ENCODE measurements at places on chromosomes 3 and 15.
A peak's percentile ranks its signal among the peaks of the same experiment; 100 is the strongest.

DNA sequence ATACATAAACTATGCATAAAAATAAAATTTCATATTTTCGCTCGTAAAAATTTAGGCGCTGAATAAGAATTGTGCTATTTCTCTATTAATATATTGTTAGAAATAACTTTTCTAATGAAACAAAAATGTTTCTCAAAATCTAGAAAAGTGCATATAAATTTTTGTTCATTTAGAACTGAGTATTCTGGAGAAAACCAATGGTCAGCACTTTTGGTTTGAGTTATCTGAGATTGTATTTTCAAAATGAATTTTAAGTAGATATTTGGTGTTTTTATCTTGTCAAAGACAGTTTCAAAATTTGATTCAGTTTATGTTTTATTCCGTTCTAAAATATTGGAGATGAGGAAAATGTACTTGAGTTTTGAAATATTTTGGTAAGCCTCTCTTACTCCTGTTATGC lies 13.9 kb downstream of the MYNN start:
- DNase-seq = no peak

DNA sequence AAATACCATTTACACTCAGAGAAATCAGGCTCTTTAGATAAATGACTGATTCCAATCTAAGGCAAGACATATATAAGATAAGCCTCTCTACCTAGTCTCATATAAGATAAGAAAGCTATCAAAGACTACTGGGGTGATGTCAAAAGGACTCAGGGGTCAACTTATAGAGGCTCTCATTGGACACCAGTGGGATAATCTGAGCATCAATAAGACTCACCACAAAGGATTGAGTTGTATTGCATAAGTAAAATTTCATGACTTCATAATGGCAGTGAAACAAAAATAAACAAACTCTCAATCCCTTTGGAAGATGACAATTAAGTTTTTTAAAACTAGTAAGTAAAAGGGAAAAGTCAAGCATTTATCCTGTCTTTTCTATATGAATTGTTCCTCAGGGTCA lies 317.8 kb downstream of the SHQ1 start:
- DNase-seq = no peak

DNA sequence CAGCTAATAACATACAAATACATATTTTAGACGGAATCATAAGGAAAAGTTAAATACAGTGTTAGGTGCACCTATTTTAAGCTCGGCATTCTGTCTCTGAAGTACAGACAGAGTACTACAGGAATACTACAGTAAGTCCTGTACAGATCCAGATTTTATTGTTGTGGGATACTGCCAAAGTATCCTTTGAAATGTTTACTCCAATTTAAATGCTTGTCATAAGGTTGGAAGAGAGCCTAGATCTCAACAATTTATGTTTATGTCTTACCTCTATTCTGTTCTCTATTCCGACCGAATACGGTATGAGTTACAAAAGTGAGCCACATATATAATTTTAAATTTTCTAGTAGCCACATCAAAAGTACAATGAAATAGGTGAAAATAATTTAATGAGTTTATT lies 25.3 kb downstream of the PLD1 start:
- DNase-seq = no peak

- DNase-seq = peak; percentile 39
These were observed 2.2 kb upstream of the BNIP2 start for GRCh38 chr15:59691194-59691805.

DNA sequence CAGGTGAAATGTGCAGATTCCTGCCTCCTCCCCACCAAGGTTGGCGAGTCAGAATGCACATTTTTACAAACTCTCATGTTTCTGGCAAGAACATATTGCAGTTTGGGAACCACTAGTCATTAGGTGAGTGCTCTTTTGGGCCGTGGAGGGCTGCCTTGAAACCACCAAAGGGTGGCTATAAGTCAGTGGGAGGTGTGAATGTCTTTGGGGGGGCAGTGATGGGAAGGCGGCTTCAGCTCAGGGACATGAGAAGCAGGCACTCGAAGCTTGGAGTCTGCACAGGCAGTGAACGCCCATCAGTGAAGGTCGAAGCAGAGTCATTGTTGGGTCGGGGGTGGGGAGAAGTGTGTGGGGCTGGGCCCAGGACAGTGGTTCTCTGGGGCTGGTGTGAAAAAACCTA lies 1.1 kb downstream of the NOX5 start:
- no peak for DNase-seq

GRCh38 chr15:98567951-98568350 lies 80.4 kb upstream of the IGF1R start:
- DNase-seq = no peak

- DNase-seq = peak; percentile 38
These were observed 83.1 kb downstream of the CACNA1D start for GRCh38 chr3:53577506-53577905.

- no peak for DNase-seq
These were observed 75.6 kb upstream of the CHRNB4 start for GRCh38 chr15:78716651-78717050.

GRCh38 chr3:28835751-28836150 lies 445.1 kb upstream of the RBMS3 start:
- no peak for DNase-seq

GRCh38 chr3:160686955-160687535 lies 10.1 kb downstream of the ARL14 start:
- peak; percentile 6 for DNase-seq

GRCh38 chr15:29129221-29129620 lies 140.4 kb downstream of the NSMCE3 start:
- no peak for DNase-seq

DNA sequence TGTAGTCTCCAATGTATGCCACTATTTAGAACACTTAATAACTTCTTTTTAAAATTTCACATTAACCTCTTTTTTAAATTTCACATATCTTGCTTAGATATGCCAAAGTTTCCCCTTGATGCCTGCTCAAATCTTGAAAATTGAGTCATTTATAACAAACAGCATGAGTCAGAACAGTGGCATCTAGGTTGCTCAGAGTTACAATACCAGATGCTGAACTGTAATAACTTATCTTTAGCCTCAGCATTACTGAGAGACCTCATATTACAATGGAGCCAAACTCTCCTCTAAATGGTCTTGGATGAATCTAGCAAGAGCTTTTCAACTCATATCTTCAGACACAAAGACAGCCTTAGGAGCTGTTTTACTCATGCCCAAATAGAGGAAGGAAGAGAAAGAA lies 439.3 kb upstream of the ARPP21 start:
- DNase-seq = no peak

DNA sequence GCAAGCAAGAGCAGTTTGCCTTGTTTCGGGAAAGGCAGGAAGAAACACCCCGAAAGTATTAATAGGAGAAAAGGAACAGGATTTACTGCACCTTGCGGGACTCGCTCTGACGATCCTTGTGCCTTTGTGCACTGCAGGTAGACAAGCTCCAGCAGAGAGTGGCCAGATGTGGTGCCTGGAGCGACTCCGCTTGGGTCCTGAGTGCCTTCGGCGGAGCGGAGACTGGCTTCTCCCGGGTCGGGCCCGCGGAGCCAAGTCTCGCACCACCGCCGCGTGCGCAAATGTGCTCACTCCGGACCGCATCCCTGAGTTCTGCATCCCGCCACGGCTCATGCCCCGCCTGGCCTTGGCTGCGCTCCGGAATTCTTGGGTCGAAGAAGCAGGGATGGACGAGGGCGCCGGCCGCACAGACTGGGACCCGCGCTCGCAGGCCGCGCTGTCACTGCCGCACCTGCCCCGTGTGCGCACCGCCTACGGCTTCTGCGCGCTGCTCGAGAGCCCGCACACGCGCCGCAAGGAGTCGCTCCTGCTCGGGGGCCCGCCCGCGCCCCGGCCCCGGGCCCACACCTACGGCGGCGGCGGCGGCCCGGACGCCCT lies 769 bp downstream of the C2CD4A start:
- DNase-seq = no peak

- no peak for DNase-seq
These were observed 659 bp upstream of the MYH15 start for GRCh38 chr3:108511055-108511454.

GRCh38 chr3:53074761-53075742 lies 29.2 kb upstream of the SFMBT1 start:
- no peak for DNase-seq

DNA sequence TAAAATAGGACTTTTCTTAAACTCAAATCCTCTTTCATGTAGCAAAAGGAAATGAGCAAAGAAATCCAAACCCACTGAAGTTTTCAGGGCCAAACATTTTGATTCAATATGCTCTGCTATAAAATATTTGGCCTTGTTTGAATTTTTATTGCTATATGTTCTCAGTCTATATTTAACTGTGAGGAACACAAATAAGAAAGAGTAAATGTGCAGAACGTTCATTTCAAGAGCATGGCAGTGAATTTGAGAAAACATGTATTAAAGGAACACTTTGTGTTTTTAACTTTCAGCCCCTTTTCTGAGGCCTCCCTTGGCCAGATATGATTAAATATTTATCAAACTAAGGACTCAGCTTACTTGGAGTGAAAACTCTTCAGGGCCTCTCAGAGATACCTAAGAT lies 124.7 kb upstream of the CCNL1 start:
- no peak for DNase-seq

DNA sequence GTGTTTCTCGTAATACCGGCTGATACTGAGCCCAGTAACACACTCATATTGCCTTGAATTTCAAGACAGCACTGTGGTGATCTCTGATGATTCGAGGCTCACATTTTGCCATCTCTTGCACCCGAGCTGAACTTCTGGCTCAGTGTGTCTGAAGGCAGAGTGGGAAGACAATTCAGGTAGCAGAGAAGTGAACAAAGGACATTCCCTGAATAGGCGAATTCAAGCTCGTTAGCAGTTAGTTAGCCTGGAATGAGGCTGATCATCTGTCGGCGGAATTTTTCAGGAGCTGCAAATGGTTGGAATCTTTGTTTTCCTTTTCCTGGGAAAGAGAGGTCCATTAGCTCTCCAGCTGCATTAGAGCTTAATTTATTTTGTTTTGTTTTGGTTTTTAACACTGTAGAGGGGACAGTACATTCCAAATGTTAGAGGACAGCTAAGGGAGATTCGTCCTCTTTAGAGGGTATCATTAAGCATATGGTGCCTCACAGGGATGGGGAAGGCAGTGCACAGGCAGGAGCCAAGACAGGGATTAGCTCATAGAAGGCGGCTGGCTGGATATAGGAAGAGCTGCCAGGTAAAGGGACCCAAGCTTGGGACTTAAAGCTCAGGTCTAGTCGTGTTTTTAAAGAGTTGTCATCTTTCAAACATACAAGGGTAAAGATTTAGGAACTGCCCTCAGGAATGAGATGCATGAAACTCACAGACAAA lies 119.7 kb upstream of the DLG1 start:
- no peak for DNase-seq

DNA sequence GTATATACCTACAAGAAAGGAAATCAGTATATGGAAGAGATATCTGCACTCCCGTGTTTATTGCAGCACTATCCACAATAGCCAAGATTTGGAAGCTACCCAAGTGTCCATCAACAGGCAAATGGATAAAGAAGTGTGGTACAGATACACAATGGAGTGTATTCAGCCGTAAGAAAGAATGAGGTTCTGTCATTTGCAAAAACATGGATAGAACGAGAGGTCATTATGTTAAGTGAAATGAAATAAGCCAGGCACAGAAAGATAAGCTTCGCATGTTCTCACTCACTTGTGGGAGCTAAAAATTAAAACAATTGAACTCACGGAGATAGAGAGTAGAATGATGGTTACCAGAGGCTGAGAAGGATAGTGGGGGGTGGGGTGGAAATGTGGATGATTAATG lies 53.1 kb downstream of the FAM81A start:
- DNase-seq = no peak

GRCh38 chr3:110859336-110859735 lies 212.3 kb upstream of the NECTIN3 start:
- DNase-seq = no peak

GRCh38 chr3:42195879-42196330 lies 70.1 kb downstream of the CCK start:
- peak; percentile 27 for DNase-seq

DNA sequence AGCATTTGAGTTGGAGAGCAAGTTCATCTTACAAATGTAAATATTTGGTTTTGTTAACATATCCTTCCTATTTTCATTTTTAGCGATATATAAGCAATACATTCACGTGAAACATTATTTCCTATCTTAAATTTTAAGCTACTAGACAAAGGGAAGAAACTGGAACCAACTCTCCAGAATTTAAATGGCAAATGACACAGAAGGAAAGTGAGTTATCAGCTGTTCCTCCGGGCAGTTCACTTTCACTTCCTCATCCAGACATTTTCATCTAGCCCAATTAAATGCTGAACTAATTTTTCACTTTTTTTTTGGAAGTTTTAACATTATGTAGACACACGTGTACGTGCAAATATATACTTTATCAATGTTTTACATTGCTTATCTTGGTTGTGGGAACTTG lies 58.7 kb downstream of the MORC1 start:
- DNase-seq = no peak

GRCh38 chr3:70806021-70806420 lies 493.6 kb upstream of the MDFIC2 start:
- DNase-seq = no peak

- no peak for DNase-seq
These were observed 175.6 kb upstream of the GALNT15 start for GRCh38 chr3:15998911-15999310.

DNA sequence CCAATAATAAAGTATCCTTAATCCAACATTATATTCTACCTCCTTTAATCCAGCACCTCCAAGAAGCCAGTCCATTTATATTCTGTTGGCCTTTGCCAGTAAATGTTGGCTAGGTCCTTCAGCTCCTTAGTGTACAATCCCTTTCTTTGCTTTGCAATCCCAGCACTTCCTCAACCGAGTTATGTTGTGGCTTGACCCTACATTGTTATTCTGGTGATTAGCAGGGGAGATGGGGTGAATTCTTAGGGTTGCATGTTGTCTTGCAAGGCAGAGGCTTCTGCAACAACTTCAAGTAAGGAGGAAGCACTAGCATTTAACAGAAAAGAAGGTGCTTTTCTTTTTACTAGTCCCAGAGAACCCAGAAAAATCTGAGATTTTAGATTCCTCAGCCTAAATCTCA lies 127.2 kb downstream of the CD47 start:
- DNase-seq = no peak

GRCh38 chr3:10709110-10709781 lies 106.8 kb upstream of the SLC6A11 start:
- no peak for DNase-seq

- no peak for DNase-seq
These were observed 1213.9 kb downstream of the OTOL1 start for GRCh38 chr3:162710332-162711112.

- DNase-seq = no peak
These were observed 586.9 kb upstream of the SGO1 start for GRCh38 chr3:20772869-20773268.

- no peak for DNase-seq
These were observed 25.6 kb downstream of the MUC20 start for GRCh38 chr3:195746346-195746745.

DNA sequence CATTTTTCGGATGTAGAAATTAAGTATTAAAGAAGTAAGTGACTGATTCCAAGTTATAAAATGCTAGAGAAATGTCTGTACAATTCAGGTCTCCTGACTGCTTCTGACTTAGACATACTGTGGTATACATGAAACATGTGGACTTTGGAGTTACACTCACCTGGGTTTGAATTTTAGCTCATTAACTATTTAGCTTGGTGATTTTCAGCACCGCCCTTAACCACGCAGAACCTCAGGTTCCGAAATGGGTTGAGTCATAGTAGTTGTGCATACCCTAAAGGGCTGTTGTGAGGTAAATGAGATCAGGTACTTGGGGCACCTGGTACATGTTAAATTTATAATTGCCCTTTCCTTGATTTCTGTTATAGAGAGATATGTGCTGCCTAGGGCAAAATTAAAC lies 32.9 kb upstream of the UTS2B start:
- DNase-seq = no peak
